ENCODE measurements at places on chromosomes 1 and 21.

GRCh38 chr1:227946624-227947385, 927 bp downstream of the WNT9A start:
- peak; percentile 82 for DNase-seq

DNA sequence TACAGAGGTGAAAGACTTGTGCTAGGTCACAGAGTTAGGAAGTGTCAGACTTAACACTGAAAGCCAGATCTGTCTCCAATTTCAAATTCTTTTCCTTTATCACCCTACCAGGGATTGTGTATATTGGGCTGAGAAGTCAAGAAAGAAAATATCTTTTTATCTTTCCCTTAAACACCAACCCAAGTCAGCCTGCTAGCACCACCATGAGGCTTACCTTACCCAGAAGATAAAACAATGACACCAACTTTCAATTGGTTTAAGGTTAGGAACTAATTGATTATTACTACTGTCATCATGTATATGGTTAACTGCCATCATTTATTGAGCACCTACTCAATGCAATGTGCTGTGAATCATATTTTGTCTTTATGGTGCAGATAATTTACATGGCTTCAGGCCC, 178.9 kb upstream of the FOXD3 start:
- DNase-seq = no peak

DNA sequence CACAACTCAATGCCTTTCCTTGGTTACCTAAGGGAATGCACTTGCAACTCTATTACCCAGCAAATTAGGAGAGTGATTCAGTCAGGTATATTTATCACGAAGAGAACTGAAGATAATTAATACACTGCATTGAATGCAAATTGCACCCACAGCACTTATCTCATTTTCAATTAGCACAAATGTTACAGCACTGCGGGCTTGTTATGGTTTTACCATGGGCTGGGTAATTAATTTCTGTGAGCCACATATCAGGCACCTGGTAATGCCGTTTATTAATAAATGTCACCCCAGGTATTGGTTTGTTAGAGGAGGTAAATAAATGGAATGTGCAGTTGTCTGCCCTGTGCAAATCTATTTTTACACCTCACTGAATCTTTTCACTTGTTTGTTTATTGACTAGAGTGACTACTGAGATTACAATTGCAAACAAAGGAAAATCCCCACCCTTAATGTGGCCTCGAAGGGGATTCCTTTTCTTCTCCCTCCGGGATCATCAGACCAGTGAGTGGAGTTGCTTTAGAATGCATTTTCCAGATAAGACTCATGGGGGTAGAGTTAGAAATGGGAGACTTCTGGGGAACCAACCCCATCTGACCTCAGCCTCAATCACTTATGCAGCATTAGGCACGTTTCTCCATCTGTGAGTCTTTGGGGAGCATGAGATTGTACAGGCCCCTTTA, 269.3 kb downstream of the RPS6KC1 start:
- no peak for DNase-seq

DNA sequence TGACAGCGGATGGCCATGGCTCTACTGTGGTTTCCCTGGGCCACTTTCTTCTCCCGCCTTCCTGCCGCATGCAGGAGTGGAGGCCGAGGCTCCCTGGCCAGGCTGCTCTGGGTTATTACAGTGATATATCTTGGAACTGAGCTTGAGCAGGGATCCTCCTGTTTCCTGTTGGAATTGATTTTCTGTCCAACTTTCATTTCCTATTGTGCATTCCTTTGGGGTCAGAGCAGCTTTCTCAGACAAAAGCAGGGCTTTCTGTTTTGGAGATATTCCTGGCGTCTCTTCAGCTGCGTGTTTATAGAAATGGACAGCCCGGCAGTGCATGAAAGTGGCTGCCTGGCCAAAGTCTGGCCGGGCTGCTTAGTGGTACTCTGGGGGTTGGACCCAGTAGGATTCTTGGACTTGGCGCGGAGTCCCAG, 146.4 kb downstream of the KIF26B start:
- DNase-seq = peak; percentile 63

- no peak for DNase-seq
These were observed 72.9 kb upstream of the FBXO28 start for GRCh38 chr1:224041032-224041431.

Data from hindlimb muscle (tissue), 1 donor.